ENCODE measurements at places on chromosomes 4 and X.

GRCh38 chr4:79043138-79043537, 103.9 kb upstream of the PAQR3 start:
- no peak for DNase-seq

- no peak for DNase-seq
Measured at GRCh38 chr4:186144946-186145569, 40.6 kb downstream of the FAM149A start.

DNA sequence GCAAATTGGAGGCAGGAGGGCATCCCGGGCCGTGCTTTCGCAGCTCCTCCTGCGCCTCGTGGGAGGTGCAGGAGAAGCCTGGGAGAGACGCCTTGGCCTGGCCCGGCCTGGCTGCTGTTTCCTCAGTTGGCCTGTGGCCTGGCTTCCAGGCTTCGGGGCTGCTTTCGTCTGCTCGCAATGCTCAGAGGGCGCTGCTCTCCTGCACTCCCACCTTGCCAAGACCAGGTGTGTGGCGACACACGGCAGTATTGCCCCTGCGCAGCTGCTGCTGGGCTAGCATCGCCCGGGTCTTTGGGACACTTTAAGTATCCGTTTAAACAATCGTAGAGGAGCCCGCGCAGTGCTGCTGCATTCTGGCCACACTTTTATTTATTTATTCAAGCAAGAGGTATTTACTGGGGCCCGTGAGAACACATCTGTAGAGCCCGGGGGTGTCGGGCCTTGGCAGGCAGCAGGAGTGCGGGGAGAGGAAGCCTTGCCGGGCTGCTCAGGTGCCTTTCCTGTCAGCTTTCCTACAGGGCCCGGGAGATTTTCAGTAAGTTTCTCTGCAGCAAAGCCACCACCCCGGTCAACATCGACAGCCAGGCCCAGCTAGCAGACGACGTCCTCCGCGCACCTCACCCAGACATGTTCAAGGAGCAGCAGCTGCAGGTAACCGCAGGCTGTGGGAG, 26.2 kb upstream of the HGFAC start:
- no peak for DNase-seq

- DNase-seq, result no peak
Measured at GRCh38 chr4:182679533-182679932, 237.7 kb downstream of the DCTD start.

DNA sequence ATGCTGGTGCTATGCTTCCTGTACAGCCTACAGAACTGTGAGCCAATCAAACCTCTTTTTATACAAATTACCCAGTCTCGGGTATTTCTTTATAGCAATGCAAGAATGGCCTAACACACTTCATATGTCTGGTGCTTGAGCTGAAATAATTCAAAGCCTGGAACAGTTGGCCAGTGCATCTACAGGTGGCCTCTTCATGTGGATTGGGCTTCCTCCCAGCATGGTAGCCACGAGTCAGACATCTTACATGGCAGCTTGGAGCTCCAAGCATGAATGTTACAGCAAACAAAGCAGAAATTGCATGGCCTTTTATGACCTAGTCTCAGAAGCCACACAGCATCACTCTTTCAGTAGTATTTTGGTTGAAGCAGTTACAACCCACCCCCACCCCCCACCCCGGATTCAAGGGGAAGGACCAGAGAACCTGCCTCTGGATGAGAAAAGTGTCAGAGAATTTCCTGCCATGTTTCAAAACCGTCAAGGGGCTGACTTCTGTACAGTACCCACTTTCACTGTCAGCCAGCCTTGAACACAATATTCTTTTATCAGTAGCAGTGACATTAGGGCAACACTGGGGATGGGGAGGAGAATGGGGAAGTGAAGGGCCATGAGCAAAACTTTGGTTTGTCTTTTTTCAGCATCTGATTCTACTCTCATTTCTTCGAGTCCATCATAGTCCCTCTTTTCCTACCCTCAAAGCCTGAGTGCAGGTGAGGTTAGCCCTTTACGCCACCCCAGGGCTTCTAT, 368.7 kb downstream of the BCOR start:
- no peak for DNase-seq

DNA sequence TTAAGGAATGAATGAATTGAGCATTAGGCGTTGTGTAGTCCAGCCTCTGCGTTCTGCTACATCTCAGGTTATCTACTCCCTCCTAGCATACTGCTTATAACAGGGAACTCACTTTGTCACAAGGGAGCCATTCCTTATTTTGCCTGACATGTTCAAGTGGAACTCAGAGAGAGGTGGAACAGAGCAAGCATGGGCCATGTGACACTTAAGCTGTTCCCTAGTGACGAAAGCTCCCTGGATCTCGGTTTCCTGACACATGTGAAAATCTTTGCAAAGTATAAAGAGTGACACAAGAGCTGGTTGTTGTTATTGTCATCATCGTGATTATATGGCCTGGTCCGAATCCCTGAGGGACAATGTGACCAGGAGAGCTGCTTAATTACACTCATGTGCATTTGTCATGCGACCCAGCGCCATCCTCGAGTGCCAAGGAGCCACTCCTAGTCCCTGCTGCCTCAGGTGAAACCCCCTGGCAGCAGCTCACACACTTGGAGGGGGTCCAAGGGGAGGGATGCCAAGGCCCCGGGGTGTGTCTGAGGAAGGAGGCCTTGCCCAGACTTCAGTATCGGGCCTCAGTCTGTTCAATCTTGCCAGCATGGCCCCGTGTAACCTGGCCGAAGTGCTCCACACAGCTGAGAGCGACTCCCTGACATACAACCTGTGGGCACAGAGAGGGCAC, 98.5 kb upstream of the MAP3K15 start:
- DNase-seq, result no peak

DNA sequence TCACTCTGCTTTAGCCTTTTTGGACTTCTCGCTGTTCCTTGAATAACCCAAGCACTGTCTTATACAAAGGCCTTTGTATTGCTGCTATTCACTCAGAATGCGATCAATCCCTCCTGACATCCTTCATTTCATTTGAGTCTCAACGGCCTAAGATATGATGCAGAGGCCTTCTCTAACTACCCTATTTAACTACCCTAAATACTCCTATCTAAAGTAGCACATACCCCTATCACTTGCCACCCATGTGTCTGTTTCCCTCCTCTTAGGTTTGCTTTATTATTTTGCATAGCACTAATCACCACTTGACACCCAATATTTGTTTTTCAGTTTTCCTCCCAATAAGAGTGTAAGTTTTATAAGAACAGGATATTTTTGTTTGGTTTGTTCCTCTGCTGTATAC, 42.3 kb upstream of the ACSL4 start:
- DNase-seq, result no peak

- no peak for DNase-seq
Measured at GRCh38 chrX:53347948-53348347, 66.6 kb upstream of the IQSEC2 start.

DNA sequence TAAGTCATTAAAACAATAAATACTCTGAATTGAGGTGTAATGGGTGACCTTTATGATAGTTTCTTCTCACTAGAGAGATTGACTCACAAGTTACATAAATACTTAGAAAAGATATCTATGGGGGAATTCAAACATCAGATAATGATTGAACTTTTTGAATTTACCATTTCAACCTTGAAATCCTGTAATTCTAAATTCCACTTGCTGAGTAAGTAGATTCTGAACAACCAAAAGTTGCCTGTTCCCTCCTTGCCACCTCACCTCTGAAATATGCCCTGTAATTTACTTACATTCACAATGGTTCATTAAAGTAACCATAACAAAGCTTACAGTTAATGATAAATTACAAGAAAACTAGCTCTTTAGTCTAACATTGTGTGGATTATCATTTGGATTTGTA, 43.3 kb upstream of the SLC39A8 start:
- DNase-seq, result no peak

DNA sequence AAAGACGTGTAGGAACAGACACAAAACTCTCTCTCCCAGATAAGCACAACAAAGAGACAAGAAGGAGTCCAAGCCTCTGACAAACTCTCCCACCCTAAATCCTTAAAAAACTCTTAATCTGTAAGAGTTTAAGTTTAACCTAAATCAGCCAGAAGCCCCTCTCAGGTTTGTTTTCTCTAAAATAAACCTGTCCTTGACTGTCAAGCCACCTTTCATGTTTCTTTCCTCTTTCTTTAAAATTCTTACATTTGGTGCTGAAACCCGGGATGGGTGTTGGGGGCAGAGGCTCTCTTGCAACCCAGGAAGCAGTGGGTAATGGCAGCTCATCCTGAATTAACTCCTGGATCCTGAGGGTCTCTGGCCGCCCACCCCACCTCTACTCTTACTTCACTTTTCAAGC, 107.8 kb upstream of the TENT5D start:
- DNase-seq, result no peak

GRCh38 chr4:2842687-2843262, 869 bp upstream of the ADD1 start:
- DNase-seq, result no peak

GRCh38 chrX:126967225-126967624, 147.7 kb downstream of the PRR32 start:
- DNase-seq, result no peak

DNA sequence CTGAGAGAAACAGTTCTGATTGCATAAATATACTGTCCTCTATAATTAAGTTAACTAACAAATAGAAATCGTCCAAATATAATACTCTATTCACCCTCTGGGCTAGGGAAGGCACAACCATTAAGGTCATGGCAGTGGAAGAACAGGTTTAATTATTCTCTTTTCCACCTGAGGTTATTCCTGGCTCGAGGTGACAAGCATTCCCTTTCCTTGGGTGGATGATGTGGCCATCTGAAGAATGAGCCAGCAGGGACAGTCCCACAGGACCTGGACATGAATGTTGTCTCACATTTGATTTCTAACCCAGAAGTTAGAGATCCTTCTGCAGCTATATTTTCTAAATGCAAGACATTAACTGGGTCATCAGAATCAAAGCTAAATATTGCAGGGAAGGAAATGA, 5.5 kb downstream of the IBSP start:
- DNase-seq, result no peak

All from activated naive CD8-positive, alpha-beta T cell treated with anti-CD3 and anti-CD28 coated beads, Interleukin-2, amount 50 U/mL, for 16 hours (primary cell).